ENCODE measurements at places on chromosomes 4 and X.

DNA sequence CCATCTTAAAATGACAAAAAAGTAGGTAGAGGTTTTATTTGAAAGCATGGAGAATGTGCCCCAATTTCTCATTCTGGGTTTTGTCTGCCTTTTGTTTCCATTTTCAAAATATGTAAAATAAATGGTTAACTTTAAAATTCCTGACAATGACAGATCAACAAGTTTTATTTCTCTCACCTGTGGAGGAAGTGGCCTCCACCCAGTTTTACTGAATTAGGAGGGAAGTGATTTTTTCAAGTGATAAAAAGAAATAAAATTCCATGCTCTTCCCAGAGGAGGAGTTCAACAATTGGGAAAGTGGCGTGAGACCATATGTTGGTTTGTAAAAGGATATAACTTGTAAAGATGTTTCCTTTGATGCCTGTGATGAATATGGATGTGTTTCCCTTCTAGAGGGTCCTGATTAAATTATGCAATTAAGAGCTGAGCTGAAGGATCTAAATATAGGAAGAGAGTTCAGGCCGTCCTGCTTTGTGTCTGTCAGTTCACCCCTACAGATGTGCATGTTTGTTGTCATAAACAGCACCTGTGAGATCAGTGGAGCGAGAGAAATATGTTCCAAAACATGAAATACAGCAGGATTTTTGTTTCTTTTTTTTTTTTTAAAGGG is 19.5 kb downstream of the SMAD1 start:
- DNase-seq = no peak

GRCh38 chr4:38343608-38344007 is 320.4 kb upstream of the KLF3 start:
- no peak for DNase-seq

- no peak for DNase-seq
Measured at GRCh38 chrX:140804292-140804691, 94.7 kb downstream of the LINC00632 start.

DNA sequence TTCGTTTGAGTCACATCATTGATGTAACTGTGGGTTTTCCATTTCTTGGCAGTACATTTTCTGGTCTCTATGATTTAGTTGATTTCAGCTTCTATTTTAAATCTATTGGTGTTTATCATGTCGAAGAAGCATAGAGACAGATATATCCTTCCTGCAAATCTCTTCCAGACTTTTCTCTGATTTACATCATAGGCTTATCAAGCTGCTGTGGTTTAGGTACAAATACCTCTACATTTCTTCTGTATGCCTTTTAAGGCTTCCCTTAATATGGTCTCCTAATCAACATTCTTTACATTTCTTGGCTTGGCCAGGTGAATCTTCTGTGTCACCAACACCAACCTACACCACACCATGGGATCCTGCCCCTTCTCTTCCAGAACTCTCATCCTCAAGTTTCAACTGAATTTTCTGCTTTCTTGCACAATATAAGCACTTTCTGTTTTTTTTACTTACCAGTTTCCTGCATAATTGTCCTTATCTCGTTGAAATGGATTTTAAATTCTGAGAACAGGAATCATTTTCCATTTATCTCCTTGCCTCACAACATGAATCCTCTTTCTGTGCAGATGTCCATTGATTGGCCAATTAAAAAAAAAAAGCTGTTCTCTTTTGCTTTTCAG is 626.9 kb downstream of the ANKRD50 start:
- no peak for DNase-seq

DNA sequence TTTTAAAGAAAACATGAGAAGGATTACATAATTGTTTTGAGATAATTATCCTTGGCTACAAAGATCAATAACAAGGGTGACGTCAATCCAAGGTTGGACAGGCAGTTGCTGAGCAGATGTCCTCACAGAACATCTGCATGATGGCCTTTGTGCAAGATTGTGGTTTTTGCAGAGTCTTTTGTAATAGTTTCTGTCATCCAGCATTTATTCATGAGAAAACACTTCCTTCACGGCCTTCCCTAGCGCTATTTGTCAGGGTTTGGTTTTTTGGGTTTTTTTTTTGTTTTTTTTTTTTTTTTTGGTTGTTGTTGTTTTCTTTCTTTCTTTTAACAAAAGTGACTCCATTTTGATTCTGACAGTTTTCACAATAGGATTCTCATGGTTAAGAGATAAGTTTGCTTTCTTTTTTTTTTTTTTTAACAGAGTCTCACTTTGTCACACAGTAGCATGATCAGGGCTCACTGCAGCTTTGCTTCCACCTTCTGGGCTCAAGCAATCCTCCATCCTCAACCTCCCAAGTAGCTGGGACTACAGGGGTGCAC is 31.5 kb upstream of the ELF2 start:
- no peak for DNase-seq

- no peak for DNase-seq
Measured at GRCh38 chr4:54101190-54102041, 1.5 kb downstream of the GSX2 start.

DNA sequence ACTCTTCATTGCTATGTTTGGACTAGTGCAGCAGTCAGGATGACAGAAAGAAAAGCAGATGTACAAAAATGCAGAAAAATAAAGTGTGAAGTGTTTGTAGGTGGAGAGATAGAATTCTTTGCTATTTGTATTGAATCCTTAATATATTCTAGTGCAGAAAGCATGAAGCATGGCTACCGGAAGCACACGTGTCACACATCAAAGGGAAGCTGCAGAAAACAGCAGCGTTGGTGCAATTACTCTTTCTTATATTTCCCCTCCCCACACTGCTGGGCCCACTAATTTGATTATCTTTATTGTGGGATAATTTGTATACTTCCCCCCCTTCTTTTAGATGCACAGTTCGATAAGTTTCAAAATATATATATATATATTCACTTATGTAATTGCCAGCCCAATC is 35.9 kb upstream of the TAPT1 start:
- no peak for DNase-seq

- no peak for DNase-seq
Measured at GRCh38 chr4:121614101-121614500, 82.7 kb downstream of the ANXA5 start.

DNA sequence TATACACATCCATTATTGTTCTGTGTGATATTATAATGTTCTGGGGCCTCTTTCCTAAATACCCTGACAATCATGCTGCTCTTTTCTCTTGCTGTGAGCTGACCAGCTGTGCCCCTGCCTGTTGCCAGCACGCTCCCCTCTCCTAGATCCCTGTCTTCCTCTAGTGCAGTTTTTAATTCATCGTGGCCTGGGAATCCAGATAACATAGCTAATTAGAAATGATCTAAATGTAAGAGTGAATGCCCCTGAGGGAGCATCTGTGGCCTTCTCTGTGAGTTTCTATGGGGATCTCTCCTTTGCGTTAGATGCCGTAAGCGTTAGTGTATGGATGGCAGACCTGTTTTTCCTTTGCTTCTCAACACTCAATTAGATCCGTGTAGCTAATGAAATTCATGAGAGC is 434.3 kb downstream of the SPRY1 start:
- DNase-seq = no peak

GRCh38 chr4:150973626-150974251 is 41.3 kb downstream of the LRBA start:
- no peak for DNase-seq

DNA sequence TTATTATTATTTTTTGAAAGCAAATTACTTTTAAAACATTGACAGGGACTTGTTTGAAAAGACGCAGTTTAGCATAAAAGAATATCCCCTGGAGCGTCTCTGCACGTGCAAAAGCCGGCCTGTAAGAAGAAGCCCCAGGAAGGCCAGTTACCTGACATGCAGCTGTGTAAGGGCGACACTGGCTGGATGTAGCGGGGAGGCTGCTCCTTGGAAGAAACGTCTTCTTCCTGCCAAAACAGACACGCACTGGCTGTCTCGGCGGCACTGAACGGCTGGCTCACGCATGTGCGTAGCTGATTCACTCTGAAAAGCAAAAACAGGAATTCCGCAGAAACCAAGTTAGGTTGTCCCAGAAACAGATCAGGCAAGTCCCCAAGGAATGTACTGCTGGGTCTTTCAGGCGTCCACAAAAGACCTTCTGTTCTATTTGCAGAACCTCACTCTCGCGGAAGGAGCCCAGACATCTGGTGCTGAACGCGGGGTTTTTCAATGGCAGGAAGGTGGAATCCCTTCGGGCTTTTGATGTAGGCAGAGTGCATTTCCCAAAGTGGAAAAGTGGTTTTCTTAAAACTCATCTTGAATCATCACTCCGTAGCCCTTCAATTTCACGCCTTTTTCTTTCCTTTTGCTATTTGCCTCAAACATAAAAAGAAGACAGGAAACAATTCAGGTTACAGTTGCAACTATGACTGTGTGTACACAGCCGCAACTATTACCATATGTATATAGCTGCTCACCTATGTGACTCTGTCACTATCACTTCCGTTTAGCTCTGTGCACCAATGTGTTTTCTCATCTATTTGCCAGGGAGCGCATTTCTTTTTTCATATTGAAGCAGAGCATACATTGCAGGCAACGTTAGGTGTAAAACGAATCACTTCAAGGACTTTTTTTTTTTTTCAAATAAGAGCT is 38.1 kb upstream of the ARSH start:
- DNase-seq = no peak

DNA sequence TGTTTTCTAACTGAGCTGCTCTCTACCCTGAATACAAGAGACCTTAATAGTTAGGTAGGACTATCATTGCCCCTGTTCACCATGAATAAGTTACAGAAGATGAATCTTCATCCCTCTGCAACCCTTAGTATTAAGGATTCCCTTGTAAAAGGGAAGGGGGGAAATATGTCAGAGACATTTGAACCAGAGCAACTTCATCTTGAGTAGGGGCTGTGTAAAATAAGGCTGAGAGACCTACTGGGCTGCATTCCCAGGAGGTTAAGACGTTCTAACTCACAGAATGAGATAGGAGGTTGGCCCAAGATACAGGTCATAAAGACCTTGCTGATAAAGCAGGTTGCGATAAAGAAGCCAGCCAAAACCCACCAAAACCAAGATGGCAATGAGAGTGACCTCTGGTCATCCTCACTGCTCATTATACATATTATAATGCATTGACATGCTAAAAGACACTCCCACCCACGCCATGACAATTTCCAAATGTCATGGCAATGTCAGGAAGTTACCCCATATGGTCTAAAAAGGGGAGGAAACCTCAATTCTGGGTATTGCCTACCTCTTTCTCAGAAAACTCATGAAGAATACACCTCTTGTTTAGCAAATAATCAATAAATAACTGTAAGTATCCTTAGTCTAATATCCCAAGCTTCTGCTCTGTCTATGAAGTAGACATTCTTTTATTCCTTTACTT is 19.5 kb upstream of the TMPRSS11B start:
- no peak for DNase-seq

GRCh38 chr4:11739992-11740391 is 311.3 kb upstream of the HS3ST1 start:
- no peak for DNase-seq

DNA sequence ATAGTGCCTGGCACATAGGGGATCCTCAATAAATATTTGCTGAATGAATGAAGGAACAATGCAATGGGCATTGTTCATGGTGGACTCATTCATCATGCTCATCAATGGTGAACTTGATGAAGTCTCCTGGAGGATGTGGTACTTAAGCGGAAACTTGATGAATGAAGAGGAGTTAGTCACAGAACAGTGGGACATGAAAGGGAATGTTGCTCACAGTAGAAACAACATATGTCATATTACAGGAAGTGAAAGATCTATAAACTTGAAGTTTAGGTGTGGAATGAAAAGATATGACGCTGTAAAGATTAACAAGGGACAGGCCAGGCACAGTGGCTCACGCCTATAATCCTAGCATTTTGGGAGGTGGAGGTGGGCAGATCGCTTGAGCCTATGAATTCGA is 224.1 kb downstream of the PPP3CA start:
- DNase-seq = no peak

DNA sequence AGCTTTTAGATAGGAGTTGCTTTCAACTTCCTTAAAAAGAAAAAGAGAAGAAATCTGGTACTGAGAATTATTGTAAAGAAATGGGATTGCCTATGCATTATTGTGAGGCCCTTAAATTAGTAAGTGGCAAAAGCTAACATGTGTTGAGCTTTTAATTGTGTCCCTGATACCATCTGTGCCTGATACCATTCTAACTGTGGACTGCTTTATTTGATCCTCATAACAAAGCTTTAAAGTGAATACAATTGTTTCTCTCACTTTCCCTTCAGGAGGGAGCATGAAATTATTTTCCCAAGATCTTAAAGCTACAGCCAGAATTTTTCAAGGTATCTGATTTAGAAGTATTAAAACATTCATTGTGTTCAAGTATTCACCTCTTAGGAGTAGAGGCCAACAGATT is 9.9 kb downstream of the KCTD8 start:
- DNase-seq = no peak

GRCh38 chr4:138789796-138790195 is 225.8 kb upstream of the NOCT start:
- no peak for DNase-seq

DNA sequence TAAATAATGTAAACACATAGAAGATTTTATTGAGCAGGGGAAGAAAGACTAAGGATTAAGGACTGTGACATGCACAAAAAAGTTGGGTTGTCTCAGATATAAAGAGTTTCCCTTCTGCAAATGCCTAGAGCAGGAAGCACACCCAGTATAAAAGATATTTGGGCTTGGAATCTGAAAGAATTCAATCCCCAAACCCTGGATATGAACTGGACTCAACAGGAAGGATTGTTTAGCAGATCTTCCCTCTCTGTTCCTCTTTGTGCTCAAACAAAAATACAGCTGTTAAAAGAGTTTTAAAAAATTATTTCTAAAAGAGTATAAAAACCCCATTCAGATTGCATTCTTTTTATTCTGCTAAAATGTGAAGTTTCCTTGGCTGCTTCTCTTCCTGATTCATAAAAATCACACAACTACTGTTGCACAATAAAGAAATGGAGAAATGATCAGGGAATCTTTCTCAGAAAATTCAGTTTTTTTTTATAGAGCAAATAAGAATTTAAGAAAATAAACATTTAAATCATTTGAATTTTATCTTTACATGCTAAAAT is 71.4 kb downstream of the PDLIM5 start:
- no peak for DNase-seq

GRCh38 chr4:178333355-178333754 is 891.1 kb upstream of the AGA start:
- DNase-seq = no peak

GRCh38 chrX:113390531-113390930 is 549.9 kb upstream of the AMOT start:
- DNase-seq = no peak

DNA sequence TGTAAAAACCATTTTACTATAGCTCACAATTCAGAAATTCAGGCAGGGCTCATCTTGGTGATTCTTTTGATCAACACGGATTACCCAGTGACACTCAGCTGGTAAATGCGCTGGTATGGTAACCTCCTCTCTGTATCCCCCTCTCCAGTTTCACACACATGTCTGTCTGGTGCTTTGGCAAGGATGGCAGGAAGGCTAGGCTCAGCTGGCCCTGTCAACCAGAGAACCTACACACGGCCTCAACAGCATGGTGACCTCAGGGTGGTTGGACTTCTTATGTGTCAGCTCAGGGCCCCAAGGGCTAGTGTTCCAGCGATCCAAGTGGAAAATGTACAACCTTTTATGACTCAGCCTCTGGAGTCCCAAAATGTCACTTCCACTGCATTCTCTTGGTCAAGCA is 55.7 kb upstream of the EOLA2 start:
- no peak for DNase-seq

Measured in effector CD4-positive, alpha-beta T cell (primary cell).